SK-N-DZ (cell line): ENCODE measurements at places on chromosomes 4 and X.

- no peak for DNase-seq
These were observed 96.2 kb upstream of the GPRIN3 start for GRCh38 chr4:89403826-89404225.

DNA sequence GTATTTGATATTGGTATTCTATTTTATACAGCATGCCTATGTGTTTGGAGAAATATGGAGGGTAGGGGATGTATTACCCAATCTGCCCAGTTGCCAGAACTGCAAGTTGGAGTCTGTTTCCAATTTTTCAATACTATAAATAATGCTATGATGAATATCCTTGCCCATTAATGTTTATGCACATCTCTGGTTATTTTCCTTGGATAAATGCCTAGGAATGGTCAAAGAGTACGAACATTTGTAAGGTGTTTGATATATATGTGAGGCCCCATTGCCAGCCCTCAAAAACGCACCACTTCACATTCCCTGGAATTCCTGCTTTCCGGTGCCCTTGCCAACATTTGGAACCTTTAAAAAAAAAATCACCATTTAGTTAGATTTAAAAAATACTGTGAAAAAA, 34.3 kb downstream of the CLDN34 start:
- no peak for DNase-seq

GRCh38 chr4:53644607-53645006, 53.3 kb upstream of the LNX1 start:
- no peak for DNase-seq

DNA sequence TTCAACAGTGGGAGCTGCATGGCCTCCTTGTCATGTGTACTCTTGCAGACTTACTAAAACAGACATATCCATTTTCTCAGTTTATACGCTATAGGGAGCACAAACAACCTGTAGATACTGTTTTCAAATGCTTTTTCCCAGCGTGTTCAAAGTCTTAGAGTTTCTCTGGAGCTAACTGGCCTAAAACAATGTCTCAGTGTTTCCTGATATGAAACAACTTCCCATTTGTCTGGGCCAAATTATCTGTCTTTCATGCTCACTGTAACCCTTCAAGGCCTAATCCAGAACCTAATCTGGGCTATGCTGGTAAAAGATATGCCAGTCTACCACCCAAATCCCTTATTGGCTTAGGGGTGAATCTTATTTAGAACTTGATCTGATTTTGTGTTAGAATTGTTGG, 38.8 kb downstream of the RAB40A start:
- no peak for DNase-seq

DNA sequence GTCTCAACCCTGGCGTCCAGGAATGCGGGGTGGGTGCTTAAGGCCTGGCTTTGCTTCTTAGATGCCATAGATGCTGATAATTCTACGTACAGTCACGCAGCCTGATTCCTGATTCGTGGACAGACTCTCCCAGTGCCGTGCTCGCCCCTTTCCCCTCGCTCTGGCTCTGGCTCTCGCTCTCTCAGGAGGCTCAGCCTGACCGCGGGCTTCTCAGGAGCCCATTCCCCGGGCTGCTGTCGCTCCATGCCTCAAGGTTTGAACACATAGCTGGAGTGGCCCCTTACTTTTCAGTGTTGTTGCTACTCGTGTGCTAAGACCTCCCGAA, 59.2 kb upstream of the ZC4H2 start:
- DNase-seq, result peak; percentile 69

- DNase-seq, result no peak
These were observed 10.0 kb upstream of the SPCS3 start for GRCh38 chr4:176309772-176310171.

DNA sequence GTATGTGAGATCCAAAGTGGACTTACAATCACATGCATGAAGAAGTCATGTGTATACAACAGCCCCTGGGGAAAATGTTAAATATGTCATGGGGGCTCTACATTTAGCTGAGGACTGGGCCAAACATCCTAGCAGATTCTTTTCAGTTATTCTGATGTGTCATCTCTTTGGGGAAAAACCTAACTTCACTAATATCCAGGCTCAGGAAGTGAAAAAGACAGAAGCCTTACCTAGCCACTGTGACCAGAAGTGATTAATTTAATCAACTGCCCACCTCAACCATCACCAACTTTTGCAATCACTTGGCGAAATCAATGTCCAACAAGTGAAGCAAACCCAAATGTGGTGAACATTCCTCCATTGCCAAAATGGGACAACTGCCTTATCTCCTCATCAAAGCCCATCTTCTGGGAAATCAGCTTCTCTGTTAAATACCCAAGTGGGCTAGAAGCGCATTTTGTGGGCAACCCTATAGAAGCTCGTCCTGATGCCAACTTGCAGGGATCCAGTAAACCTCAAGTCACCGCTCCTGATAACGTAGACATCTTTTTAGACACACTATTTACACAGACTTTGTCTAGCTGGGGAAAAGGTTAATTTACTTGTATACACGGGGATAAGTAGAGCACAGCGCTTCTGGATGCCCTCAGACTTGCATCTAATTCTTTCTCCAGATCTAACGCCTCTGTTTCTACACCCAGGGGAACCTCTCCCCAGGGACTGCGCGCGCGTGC, 1.4 kb upstream of the HHIP start:
- no peak for DNase-seq

DNA sequence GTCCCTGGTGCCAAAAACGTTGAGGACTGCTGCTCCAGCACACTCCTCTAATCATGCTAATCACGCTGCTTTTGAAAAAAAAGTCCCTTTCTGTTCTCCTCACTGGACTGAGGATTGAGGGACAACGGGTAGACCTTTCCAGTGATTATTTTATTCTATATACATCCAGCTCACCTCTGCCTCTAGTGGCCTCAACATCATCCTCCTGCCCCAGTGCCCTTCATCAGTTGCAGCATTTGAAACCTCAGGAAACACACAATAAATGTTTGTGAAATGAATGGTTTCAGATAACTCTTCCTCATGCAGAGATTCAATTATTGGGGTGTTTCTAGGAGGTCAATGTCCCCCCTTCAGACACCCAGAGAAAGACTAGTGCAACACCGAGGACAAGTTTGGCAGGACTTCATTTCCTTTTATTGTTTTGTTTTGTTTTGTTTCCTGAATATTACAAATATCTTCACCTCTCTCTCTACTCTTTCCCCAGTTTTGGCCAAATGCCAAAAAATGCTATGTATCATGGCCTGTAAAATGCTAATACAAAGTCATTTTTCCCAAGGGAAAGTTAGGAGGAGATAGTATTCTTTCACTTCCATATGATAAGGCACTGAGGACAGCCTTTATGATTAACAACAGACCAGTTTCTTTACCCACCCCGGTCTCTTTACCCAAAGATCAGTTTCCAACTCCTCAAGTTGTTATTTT, 460.1 kb upstream of the SLIT2 start:
- DNase-seq, result no peak

- no peak for DNase-seq
These were observed 119.0 kb downstream of the GPR143 start for GRCh38 chrX:9646471-9647224.

DNA sequence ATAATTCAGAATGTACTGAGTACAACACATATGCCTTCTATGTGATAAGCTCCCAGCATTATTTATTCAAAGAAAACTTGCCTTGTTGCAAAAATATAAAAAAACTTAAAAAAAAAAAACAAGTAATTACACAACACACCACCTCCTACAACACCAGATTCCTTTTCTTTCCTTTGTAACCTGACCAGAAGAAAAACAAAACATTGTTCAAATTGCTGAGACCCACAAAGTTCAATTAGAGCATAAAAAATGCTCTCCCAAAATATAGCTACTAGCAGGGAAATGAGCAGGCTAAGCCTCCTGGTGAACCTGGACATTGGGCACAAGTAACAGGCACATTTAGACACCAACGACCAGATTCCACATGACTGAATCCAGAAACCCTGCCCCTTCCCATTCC, 38.3 kb downstream of the MECP2 start:
- DNase-seq, result no peak

GRCh38 chr4:81452452-81453006, 19.2 kb downstream of the RASGEF1B start:
- DNase-seq, result no peak

GRCh38 chrX:47500554-47500953, 17.5 kb upstream of the ZNF41 start:
- no peak for DNase-seq

- DNase-seq, result no peak
These were observed 96.7 kb downstream of the ITM2A start for GRCh38 chrX:79270401-79270800.

DNA sequence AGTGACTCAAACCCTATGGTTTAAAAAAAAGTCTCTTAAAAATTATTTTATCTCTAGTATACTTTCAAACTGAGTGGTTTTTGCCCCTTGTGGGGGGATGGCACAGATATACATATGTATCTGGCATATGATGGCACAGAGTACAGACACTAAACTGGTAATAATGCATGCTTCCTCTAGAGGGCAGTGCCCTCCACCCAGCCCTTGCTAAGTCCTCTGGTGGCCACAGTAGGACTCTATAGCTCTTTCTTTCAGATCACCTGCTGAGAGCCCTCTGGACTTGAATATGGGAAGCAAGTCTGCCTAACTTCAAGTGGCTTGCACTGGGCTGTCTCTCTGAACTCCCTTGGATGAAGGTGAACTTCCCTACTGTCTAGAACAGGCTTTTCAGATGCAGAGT, 66.3 kb downstream of the TSPAN7 start:
- DNase-seq, result no peak

GRCh38 chr4:173411106-173411693, 12.3 kb upstream of the SCRG1 start:
- no peak for DNase-seq
